ENCODE measurements at places on chromosomes 2 and 18.

GRCh38 chr2:43133708-43134570, 92.5 kb downstream of the ZFP36L2 start:
- no peak for DNase-seq

GRCh38 chr2:120548627-120549608, 186.8 kb upstream of the GLI2 start:
- no peak for DNase-seq

DNA sequence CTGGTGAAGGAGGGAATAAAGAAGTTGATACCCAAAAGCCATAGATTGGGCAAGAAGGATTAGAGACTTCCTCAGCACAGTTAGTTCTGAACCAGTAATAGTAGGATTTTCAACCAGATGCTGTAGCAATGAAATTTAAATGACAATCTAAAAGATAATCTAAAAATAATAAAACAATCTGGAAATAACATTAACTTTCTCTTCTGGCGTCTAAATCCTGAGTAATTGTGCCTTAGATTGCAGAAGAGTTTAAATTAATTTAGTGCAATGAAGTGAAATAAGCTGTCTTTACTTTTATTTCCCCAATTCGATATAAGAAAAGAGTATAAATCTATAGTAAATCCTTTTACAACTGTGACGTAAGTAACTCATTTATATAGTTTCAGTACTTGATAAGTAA, 186.8 kb upstream of the DOK6 start:
- DNase-seq, result no peak

- DNase-seq, result no peak
Measured at GRCh38 chr2:88067189-88067588, 436 bp upstream of the SMYD1 start.

- DNase-seq, result peak; percentile 17
Measured at GRCh38 chr2:54081574-54081973, 33.8 kb upstream of the ACYP2 start.

GRCh38 chr2:105102963-105103421, 65.1 kb downstream of the MRPS9 start:
- DNase-seq, result peak; percentile 69

GRCh38 chr2:226934546-226935201, 98.8 kb downstream of the RHBDD1 start:
- DNase-seq, result no peak
